Central memory CD4-positive, alpha-beta T cell (primary cell): ENCODE measurements at places on chromosomes 12 and 14.

GRCh38 chr14:94505641-94506040 lies 3.6 kb downstream of the SERPINA12 start:
- no peak for DNase-seq

- DNase-seq: no peak
Measured at GRCh38 chr14:29461101-29461500, 466.5 kb downstream of the PRKD1 start.

DNA sequence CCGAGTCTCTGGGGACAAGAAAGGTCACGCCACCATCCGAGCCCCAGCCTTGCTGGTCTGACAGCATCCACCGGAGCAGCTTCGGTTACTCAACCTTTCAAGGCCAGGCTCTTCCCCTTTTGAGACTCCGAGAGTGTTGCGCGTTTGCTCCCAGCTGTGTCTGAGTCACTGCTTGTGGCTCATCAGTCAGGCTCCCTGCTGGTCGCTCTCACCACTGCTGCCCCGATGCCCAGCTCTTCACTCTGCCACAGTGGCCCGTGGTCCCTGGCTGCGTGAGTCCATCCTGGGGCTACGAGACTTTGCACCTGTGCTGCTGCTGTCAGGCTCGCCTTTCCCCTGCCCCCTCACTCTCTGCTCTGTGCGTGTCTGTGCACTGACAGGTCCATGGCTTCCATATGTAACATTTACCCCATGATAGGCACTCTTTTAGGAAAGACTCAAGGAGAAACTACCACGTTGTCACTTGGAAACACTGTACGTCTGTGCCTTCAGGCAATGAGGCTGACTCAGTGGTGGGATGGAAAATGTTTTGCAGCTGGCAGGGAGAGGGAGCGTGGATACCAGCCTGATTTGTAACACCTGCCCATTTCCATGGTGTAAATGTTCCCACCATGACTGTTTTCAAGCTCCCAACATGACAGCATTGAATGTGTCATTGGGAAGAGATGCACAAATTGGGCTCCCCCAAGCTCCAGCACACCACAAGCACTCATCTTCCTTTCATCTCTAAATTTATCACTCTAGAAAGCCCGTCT lies 350.7 kb downstream of the TMEM132D start:
- no peak for DNase-seq

- no peak for DNase-seq
Measured at GRCh38 chr14:65302571-65303189, 109.8 kb upstream of the FUT8 start.

DNA sequence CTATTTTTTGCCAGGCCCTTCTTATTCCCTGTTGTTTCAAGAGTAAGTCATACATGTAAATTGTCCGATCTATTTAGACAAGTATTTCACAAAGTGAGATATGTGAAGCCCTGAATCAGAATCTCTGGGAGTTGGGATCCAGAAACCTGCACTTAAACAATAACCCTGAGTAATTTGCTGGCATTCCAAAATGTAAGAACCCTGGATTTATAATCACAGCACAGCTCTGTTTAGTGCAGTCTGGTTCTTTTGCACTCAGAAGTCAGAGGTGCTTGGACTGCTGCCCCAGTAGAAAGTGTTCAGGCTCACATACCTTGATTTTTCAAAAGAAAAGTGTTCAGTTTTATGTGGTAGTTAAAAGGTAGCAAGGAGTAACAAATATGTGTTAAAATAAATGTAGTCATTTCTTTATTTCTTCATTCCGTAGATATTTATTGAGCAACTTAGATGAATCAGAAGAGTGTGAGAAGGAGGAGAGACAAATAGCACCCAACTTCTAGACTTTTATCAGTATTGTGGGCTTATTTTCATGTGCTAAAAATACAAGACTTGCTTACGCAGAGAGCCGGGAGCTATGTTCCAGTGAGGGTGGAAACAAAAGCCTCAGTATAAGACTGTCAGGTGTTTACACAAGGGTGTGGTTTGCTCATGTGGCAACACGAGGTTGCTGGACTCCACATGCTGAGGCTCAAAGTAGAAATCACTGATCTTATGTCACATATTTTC lies 70.1 kb downstream of the SYNE2 start:
- no peak for DNase-seq

DNA sequence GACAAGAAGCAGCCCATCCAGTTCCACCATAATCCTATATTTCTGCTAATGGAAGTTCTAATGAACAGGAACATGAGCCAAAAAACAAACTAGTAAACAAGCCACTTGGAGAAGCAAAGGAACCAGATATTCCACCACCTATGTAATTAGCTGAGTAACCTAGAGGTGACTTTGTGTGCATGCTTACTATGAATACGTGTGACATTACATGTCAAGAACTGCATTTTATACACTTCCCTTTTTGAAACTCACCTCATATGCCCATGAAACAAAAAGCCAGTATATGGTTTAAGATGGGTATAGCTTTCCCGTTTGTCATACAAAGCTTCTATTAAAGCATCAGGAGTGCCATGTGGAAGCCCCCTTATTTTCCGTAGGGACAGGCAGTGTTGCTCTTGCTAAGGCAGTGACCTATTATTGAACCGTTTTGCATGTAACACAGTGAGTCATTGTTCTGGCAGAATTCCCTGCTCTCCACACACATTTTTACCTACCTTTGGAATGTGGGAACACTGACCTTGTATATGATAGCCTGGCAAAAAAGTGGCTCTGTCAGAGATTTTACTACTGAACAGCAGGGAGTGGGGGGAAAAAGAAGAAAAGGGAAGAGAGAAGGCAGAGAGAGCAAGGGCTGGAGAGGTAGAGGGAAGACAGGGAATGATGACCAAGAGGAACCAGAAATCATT lies 34.8 kb upstream of the FRMD6 start:
- no peak for DNase-seq

DNA sequence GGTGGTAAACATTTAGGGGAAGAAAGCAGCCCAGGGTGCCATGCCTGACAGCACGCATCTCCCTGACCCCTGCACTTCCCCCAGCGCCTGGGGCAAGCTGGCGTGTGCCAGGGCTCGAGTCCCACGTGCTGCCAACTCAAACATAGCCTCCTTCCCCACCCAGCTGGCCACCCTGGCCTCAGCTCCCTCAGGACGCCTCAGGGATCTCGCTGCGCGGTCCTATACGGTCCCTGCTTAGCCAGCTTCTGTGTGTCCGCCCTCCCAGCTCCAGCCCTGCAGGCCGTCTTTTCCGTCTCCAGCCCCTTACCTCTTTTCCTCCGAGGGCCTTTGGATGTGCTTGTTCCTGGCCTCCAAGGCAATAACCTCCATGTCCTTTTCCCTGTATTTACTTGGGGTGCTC lies 71.0 kb downstream of the TESC start:
- no peak for DNase-seq

DNA sequence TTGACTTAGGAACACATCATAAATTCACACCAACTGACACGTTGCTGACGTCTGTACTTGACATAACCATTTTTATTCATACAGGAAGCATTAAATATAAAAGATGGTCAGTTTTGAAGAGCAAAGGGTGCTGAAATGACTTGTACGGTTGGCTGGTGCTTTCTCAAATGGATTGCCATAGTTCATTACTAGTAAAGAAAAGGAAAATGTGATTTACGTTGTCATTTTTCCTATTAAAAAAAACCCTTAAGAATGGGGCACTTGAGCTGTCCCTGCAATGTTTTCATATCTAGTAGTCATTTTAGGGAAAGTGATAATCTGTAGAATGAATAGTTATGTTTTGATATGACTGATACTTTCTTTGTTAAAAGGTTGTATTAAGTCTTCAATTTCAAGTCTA lies 22.5 kb upstream of the MANSC4 start:
- no peak for DNase-seq

DNA sequence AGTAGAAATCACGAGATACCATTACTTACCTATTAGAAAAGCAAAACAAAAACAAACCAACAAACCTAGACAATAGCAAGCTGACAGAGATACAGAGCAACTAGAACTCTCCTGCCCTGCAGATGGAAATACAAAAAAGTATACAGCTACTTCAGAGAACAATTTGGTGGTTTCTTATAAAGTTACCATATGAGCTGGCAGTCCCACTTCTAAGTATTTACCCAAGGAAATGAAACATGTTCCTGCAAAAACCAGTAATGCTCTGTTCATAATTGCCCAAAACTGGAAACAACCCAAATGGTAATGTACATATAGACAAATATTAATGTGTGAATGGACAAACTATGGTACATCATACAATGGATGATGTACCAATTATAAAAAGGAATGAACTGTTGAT lies 31.7 kb downstream of the FUT8 start:
- DNase-seq: no peak

GRCh38 chr12:109914461-109914860 lies 14.4 kb downstream of the TCHP start:
- no peak for DNase-seq

GRCh38 chr12:10094646-10095395 lies 4.0 kb downstream of the CLEC1A start:
- no peak for DNase-seq

GRCh38 chr14:104656014-104656714 lies 33.3 kb upstream of the INF2 start:
- DNase-seq: no peak

GRCh38 chr12:85755760-85756159 lies 80.4 kb downstream of the RASSF9 start:
- DNase-seq: no peak

DNA sequence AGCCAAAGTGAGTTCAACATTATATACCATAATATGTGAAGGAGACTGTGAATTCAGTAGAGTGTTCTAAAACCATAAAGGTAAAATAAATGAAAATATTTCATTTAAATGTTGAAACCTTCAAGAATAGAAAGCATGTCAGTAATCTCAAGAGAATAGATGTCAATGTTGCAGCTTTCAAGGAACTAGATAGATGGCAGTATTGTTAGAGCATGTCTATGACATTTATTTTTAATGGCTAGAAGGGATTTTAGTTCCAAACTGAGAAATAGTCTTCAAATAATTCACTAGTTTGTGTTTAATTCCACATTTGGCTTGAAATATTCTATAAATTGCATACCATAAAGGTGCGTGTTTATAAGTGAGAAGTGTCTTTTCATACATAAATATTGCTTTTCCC lies 326.5 kb downstream of the FLRT2 start:
- DNase-seq: no peak

- DNase-seq: no peak
Measured at GRCh38 chr12:108430245-108430644, 84.8 kb upstream of the FICD start.

DNA sequence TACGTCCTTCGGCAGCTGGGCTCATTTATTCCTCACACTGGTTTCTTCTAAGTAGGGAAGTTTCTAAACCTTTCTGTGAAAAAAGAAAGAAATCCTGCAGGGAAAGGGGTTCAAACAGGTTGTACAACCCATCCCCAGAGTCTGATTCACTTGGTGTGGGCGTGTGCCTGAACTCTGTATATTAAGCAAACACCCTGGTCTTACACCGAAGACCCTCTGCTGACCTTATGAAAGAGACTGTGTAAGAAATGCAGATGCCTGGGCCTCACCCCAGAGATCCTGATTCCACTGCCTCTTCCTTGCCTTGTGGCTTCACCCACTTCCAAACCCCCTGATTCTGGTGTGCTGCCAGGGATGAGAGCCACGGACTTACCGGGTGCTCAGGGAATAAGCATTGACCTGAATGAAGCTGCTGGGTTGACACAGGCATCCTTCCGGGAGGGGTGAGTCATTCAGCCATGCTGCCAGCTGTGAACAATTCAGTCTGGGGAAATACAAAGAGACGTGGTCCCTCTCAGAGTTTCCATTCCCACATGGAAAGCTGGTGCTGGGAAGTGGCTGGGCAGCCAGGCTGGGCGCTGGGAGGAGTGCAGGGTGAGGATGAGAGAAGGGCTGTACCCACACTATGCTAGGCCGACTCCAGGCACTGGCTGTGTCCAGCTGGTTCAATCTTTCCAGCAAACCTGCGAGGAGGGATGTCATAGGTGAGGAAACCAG lies 26.5 kb upstream of the ACTN1 start:
- no peak for DNase-seq

- DNase-seq: no peak
Measured at GRCh38 chr12:75921622-75922289, 109.8 kb downstream of the PHLDA1 start.

GRCh38 chr12:19409376-19409775 lies 29.9 kb upstream of the AEBP2 start:
- DNase-seq: no peak

DNA sequence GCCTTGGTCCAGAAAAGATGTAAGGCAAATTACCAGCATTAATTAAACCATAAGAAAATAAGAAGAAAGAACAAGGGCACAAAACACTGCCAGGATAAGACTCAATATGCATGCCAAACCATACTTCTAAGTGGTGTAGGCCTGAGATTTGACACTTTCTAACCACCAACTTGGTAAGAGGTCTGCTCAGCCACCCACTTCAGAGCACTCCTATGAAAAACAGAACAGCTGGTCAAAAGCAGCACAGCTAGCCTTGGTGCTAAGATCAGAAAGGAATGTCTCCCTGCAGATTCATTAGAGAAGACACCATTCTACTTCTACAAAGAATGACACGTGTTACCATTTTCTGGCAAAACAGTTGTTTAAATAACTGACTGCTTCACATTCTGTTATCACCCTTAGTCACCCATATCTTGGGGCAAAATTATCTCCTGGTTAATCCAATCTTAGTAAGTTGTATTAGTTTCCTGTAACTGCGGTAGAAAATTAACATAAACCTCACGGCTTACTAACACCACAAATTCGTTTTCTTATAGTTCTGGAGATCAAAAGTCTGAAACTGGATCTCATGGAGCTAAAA lies 13.2 kb downstream of the RPS6KA5 start:
- no peak for DNase-seq

- no peak for DNase-seq
Measured at GRCh38 chr14:75518625-75519024, 3.6 kb upstream of the BATF start.

DNA sequence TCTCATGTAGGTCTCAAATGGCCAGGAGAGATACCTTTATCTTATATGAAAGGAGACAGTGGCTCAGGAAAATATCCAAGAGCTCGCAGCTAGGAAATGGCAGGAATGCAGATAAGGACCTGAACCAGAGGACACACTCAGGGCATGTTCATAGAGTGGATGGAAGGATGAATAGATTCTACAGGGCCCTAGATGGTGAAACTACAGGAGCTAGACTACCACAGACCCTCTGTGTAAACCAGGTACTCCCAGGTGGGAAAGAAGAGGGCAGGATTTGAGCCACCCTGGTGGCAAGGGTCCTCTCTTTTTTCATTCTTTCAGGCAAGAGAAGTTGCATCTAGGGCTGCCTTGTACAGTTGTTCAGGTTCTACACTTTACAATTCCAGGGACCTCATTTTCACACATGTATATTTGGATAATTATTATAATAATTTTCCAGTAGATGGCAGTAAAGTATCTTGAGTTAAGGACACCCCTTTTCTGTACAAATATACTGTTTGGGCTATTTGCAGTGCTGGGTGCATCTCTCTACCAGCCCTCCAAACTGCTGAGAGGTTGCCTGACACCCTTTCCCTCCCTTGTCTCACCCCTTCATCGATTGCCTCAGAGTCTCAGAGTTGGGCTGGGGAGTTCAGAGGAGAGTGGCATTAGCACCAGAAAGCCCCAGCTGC lies 10.5 kb upstream of the ZDHHC22 start:
- DNase-seq: peak; percentile 10

DNA sequence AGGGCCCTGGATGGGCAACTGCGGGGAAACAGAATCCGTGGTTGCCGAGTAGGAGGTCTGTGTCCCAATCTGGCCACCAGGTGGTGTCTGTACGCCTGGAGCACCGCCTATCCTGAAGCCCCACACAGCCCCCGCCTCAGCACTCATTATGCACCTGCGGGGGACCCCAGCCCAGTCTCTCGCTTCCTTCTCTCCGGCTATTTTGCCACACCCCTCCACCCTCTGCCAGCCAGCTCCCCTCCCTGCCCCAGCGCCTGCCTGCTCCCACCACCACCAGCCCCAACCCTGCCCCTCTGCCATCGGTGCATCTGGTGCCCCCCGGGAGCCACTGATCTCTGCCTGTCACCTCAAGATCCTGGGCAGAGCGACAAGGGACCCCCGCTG lies 2.2 kb upstream of the NXPH4 start:
- DNase-seq: peak; percentile 57
